Endothelial cell of umbilical vein (primary cell): ENCODE measurements at places on chromosomes 7 and 10.

DNA sequence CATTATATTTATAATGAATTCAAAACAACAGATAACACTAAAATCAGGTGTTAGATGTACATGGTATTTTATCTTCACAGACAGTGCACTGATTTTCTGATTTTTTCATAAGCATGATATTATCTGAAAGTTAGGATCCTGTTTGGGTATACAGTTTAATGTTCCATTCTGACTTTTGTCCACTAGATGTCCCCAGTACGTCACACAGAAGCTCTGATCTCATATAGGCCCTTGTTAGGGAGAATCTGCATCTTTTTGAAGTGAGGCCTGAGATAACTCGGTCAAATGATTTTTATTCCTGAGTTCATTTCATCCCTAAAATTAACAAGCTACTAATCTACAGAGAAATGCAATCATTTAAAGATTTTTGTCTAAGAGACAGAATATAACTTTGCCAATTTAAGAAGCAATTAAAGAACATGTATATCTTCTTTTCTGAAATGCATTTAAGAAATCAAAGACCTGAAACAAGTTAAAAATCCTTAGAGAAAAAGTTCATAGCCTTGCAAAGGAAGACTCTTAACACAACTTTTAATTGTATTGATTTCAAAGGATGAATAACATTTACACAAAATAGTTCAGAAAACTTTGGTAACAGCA, 72.0 kb upstream of the TES start:
- no peak overlapping the region for H3K4me3 ChIP-seq
- no peak overlapping the region for H3K27ac ChIP-seq
- H3K27me3 ChIP-seq, result no peaks in the 10 kb centered on the region
- peak; percentile 81 for DNase-seq
- peaks cover 6% of the 10 kb centered on the region for H3K4me1 ChIP-seq

GRCh38 chr10:97999066-97999922, 31.1 kb downstream of the CRTAC1 start:
- no peak for DNase-seq
- no peak overlapping the region for H3K27ac ChIP-seq
- no peaks in the 10 kb centered on the region for H3K36me3 ChIP-seq
- H3K4me1 ChIP-seq, result no peaks in the 10 kb centered on the region
- H3K27me3 ChIP-seq, result no peaks in the 10 kb centered on the region

GRCh38 chr10:14372606-14373005, 41.9 kb upstream of the FRMD4A start:
- H3K27me3 ChIP-seq, result peaks cover 15% of the 10 kb centered on the region
- DNase-seq, result no peak
- H3K4me3 ChIP-seq, result no peak overlapping the region
- no peak overlapping the region for H3K27ac ChIP-seq

GRCh38 chr10:132868995-132869394, 73.4 kb downstream of the CFAP46 start:
- no peaks in the 10 kb centered on the region for H3K4me1 ChIP-seq
- H3K36me3 ChIP-seq, result no peaks in the 10 kb centered on the region
- H3K27me3 ChIP-seq, result no peaks in the 10 kb centered on the region
- no peak for DNase-seq

DNA sequence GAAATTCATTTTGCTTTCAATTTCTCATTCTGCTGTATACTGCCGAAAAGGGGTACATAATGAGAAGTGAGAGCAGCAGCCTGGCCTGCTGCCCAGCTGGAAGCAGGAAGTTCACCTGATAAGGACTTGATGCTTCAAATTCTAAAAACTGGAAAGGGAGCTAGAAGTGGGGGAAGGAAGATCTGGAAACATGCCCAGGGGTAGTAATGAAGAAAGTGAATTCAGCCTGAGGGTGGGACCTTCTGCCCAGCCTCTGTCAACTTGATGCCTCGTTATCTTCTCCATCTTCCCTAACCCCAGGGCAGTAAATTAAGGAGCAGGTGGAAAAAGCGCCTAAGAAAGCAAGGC, 69.4 kb downstream of the ARMH3 start:
- peaks cover 3% of the 10 kb centered on the region for H3K36me3 ChIP-seq
- no peak overlapping the region for H3K4me3 ChIP-seq
- no peaks in the 10 kb centered on the region for H3K27me3 ChIP-seq
- H3K27ac ChIP-seq, result no peak overlapping the region
- peaks cover 7% of the 10 kb centered on the region for H3K4me1 ChIP-seq

GRCh38 chr10:604716-605631, 84.5 kb downstream of the DIP2C start:
- no peak for DNase-seq
- no peaks in the 10 kb centered on the region for H3K27me3 ChIP-seq
- H3K4me1 ChIP-seq, result peaks cover 3% of the 10 kb centered on the region
- H3K27ac ChIP-seq, result no peak overlapping the region
